PC-3 (cell line): ENCODE measurements at places on chromosomes 11 and 22.

- peaks cover 26% of the 10 kb centered on the region for H3K4me1 ChIP-seq
- no peak overlapping the region for H3K27ac ChIP-seq
- no peaks in the 10 kb centered on the region for H3K36me3 ChIP-seq
- DNase-seq, result peak; percentile 25
Measured at GRCh38 chr11:27696115-27696514, 4.1 kb downstream of the BDNF start.

DNA sequence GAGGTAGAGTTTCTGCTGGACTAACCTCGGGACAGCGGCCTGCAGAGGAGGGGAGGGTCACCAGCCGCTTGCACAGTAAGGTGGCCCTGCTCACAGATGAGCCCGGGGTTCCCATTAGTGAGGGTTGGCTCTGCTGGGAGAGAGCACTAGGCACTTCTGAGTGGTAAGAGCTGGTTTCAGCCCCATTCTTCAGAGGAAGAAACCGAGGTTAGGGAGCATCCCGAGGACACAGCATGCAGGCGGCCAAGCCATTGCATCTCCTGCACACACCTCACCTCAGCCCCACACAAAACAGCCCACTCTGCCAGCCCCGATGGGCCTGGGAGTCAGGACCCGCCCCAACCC is 99.3 kb downstream of the MED15 start:
- H3K4me3 ChIP-seq, result no peak overlapping the region
- DNase-seq, result no peak
- no peak overlapping the region for H3K27ac ChIP-seq
- no peaks in the 10 kb centered on the region for H3K27me3 ChIP-seq

GRCh38 chr11:100269516-100269915 is 417.6 kb upstream of the ARHGAP42 start:
- no peak overlapping the region for H3K27ac ChIP-seq
- H3K4me1 ChIP-seq, result no peaks in the 10 kb centered on the region
- no peak for DNase-seq
- peaks cover 59% of the 10 kb centered on the region for H3K27me3 ChIP-seq
- no peak overlapping the region for H3K4me3 ChIP-seq
- H3K36me3 ChIP-seq, result no peaks in the 10 kb centered on the region

DNA sequence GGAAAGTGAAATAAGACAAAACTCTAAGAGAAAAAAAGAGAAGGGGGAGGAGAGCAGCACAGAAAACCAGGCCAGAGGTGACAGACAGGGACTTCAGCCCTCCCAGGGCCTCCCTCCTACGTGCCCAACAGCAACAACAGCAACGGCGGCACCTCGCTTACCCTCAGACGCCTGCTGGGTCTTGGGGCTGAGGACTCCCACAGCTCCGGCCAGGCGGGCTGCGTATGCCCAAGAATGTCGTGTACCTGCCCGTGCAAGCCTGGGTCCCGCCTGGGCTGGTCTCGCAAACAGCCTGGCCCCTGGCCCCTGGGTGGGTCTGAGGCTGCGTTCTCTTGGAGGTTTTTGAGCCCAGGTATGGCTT is 30.5 kb downstream of the ARAP1 start:
- peak overlapping the region; percentile 58 for H3K4me3 ChIP-seq
- H3K4me1 ChIP-seq, result peaks cover 22% of the 10 kb centered on the region
- peak overlapping the region; percentile 50 for H3K27ac ChIP-seq
- no peak for DNase-seq
- no peaks in the 10 kb centered on the region; the same call in 1 of the 2 replicates for H3K36me3 ChIP-seq

DNA sequence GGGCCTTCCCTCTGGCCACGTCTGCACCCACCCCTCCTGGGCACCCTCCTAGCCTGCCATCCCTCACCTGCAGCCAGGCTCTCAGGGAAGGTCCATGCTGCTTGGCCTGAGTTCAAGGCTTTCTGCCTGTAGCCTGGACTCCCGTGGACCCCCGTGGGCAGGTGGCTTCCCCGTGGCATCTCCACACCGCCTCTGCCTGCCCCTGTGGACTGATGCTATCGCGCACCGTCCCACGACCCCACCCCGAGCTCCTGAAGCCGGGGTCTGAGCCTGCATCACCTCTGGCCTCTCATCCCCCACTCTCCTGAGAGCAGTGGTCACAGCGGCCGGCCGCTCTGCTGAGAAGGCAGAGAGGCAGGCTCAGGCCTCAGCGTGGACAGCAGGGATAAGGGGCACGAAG is 4.5 kb downstream of the IFITM5 start:
- H3K4me3 ChIP-seq, result no peak overlapping the region
- no peak overlapping the region for H3K27ac ChIP-seq
- H3K27me3 ChIP-seq, result no peaks in the 10 kb centered on the region
- H3K4me1 ChIP-seq, result no peaks in the 10 kb centered on the region
- DNase-seq, result no peak
- no peaks in the 10 kb centered on the region for H3K36me3 ChIP-seq

GRCh38 chr11:103609117-103610066 is 427.0 kb upstream of the DDI1 start:
- no peaks in the 10 kb centered on the region for H3K27me3 ChIP-seq
- H3K36me3 ChIP-seq, result no peaks in the 10 kb centered on the region
- no peak overlapping the region for H3K4me3 ChIP-seq
